NCI-H1092 treated with DMSO at 0.1 percent for 48 hours (cell line): ENCODE measurements at places on chromosomes 13 and 19.

GRCh38 chr13:95201814-95202651 is 99.2 kb downstream of the ABCC4 start:
- DNase-seq, result no peak

GRCh38 chr19:9043524-9043923 is 33.3 kb upstream of the MUC16 start:
- DNase-seq, result no peak

DNA sequence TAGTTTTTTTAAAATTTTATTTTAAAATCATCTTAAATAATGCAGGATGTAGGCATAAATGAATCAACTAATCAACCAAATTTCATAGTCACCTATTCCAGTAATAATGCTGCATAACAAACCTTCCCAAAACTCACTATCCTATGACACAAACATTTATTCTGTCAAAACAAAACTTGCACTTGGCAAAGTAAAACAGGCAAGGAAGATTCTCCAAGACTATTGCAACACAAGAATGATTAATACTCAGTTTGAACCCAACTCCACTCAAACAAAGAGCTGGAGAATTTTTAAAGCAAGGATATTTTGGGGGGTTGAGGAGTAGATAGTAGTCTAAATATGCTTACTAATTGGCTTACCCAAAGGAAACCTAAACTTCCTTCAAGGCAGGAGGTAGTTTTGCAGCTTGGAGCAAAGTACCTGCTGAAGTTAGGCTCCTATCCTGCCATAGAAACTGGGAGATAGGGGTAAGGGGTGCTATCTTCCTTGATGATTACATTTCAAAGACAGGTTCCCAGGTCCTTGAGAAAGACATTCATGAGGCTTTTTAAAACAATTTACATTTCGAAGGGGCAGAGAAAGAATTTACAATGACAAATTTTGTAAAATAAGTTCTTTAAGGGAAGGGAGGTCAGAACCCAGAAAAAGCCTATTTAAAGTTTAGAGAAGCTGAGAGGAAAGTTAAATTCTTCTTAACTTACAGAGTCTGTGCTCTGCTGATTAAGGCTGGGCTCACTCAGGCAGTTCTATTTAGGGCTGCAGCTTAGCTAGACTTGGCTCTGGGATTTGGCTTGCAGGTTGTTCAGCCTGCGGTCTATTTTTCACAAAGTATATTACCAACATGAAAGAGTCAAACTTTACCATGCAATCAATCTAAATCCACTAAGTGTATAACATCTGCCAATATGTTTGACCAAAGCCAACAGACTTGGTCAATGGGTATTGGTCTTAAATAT is 549.0 kb downstream of the KCTD12 start:
- no peak for DNase-seq

DNA sequence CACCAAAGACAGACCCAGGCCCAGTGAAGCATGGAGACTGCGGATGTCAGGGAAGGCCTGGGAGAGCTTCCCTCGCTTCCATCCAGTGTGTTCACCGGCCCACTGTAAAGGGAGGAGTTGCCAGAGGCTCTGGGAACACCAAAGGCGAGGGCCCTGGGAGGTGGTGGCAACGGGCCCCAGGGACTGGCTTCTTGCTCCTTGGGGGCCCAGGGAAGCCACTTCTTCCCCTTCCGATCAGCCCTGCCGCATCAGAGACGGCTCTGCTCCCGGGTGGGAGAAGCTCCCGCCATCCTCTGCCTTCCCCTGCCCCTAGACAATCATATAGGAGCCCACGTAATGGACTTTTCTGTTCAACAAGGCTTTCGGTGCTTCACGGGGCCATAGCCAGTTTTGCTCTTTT is 83.4 kb upstream of the GPR183 start:
- DNase-seq, result no peak

DNA sequence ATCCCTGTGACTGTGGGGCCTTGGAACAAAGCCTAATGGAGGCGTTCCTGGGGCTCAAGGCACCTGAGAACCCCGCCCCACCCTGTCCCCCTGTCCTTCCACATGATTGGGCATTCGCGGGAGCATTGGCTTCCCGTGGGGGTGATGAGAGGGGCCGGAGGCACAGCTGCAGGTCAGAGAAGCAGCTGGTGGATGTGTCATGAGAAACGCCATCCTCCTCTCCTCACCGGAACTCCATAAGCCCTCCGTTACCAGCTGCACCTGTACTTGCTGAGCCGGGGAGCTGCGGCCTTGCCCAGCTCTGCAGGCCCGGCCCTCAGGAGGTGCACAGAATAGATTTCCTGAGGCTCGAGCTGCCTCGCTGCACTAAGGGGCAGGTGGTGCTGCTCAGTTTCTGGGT is 42.0 kb downstream of the CAPN12 start:
- no peak for DNase-seq

DNA sequence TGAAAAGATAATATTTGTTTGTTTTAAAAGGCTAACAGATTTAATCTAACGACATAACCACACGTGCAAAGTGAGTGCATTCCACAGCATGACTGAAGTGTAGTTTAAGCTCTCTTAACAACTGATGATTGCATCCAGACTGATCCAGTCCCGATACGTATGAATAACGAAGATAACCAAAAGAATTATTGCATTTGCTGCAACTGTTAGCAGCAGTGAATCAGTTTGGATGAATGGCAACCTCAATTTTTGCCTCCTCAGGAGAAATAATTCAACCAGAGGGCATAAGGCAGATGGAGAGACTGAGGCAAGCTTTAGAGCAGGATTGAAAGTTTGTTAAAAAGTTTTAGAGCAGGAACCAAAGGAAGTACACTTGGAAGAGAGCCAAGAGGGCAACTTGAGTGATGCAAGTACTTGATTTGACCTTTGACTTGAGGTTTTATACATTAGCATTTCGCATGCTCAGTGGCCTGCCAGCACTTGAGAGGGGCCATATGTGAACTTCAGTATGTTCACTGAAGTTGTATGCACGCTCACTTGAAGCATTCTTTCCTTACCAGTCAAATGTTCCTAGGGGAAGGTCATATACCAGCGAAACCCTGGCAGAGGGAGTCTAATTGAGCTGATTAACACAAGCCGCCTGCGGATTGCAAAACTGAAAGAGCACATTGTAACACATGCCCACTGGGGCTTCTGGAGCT is 835.0 kb upstream of the PCDH20 start:
- no peak for DNase-seq

DNA sequence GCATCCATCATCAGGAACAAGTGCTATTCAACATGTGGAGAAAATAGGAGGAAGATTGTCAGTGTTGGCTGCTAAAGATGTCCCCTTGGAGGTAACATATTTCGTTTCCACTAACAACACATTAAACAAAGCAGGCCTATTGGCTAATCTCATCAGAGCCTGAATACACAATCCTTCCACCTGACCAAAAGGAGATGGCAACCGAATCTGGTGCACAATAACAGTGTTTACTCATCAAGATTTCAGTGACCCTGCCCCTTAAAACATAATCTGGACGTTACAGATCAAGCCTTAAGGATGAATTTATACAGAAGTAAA is 582.5 kb downstream of the EFNB2 start:
- no peak for DNase-seq

- no peak for DNase-seq
Measured at GRCh38 chr19:13436352-13436751, 69.9 kb downstream of the CACNA1A start.

DNA sequence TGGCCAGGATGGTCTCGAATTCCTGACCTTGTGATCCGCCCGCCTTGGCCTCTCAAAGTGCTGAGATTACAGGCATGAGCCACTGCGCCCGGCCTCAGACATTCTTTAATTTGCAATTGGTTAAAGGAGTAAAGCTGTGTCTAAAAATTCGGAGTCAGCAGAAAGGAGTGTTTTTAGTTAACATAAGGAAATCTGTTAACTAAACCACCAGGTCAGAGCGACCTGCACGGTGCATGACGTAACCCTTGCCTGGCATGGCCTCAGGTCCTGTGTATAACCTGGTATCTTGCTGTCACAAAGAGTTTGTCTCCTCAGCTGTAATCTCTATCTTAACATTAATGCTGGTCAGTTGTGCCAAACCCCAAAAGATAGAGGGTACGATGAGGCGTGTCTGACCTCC is 9.5 kb upstream of the KLK12 start:
- DNase-seq, result no peak

DNA sequence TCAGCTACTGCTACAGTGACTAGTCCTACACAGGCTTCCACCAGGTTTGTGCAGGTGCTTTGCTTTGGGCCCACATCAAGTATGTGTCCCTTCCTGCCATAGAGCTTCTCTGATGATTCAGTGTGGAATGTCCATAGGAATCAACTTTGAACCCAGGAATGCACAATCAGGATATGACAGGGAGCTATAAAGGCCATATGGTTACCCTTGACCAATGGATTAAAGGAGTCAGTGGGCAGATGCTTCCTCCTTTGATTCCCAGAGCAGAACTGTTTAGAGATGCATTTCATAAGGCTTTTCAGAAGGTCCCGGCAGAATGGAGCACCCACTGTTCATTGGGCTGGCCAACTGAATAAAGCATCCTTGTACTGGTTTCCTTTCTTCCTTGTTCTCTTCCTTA is 145.2 kb upstream of the WASF3 start:
- no peak for DNase-seq

DNA sequence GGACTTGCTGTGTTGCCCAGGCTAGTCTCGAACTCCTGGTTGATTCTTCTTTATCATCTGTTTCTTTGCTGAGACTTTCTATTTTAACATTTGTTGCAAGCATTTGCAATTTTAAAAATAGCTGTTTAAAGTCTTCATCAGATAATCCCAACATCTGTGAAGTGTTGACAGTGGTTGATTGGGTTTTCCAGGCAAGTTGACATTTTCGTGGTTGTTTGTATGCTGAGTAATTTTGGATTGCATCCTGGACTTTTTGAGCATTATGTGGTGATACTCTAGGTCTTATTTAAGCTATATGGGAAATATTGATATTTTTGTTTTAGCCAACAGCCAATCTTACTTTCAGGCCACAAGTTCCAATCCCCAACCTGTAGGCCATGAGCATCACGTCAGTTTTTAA is 25.1 kb downstream of the AP1M1 start:
- no peak for DNase-seq

GRCh38 chr13:100657881-100658315 is 16.7 kb downstream of the TMTC4 start:
- DNase-seq, result no peak

- DNase-seq, result no peak
Measured at GRCh38 chr19:28010656-28011055, 1202.3 kb downstream of the UQCRFS1 start.

- DNase-seq, result peak; percentile 65
Measured at GRCh38 chr19:1040476-1041271, 767 bp downstream of the ABCA7 start.

- DNase-seq, result no peak
Measured at GRCh38 chr19:20325151-20325550, 158.1 kb downstream of the ZNF486 start.

DNA sequence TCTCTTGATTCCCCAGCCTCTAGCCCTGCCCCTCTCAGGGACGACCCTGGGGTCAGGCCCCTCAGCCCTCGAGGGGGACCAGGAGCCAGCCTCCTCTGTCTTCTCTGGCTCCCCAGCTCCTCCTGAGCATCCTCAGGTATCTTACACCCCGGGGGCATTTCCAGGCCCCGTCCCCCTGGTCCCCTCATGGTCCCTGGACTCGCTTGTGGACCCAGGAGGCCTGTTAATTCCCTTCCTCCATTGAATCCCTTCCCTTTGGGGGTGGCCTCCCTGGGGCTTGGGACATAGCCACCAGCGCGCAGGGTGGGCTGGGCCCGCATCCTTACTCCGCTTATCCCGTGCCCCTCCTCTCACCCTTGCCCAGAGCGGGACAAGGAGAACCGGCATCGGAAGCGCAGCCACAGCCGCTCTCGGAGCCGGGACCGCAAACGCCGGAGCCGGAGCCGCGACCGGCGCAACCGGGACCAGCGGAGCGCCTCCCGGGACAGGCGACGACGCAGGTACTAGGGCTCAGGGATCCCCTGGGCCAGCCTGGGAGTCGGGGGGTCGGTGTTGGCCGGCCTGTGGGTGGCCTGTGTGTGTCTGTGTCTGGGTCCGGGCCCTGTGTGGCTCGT is 4.1 kb downstream of the U2AF2 start:
- DNase-seq, result no peak

- DNase-seq, result no peak
Measured at GRCh38 chr13:104984296-104984818, 1551.1 kb downstream of the EFNB2 start.

GRCh38 chr19:13207846-13208671 is 57.8 kb downstream of the IER2 start:
- no peak for DNase-seq

DNA sequence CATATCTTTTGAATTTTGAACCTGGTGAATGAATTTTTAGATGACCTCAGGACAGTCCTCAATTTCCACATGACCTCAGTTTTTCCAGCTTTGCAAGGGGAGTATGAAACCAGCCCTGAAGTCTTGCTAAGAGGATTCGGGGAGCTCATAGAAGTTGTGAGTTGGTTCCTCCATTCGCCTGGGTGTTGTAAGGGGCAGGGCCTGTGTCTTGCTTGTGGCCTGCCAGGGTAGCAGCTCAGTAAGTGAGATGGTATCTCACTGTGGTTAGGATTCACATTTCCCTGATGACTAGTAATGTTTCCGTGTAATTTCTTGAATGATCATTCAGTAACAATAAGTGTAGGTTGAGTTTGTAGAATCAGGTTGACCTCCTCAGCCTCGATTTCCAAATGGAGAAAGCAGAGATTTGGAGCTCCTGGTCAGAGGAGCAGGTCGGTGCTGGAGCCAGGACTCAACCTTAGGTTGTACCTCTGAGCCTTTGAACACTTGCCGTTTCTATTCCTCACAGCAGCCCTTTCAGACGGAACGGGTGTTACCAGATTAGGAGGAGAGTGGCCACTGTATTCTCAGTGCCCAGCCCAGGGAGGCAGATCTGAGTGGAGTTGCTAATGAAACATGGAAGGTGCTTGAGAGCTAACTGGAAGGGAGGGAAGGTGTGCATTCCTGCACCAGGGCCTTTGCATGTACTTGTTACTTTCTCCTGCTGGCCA is 14.6 kb downstream of the NACC1 start:
- DNase-seq, result no peak

DNA sequence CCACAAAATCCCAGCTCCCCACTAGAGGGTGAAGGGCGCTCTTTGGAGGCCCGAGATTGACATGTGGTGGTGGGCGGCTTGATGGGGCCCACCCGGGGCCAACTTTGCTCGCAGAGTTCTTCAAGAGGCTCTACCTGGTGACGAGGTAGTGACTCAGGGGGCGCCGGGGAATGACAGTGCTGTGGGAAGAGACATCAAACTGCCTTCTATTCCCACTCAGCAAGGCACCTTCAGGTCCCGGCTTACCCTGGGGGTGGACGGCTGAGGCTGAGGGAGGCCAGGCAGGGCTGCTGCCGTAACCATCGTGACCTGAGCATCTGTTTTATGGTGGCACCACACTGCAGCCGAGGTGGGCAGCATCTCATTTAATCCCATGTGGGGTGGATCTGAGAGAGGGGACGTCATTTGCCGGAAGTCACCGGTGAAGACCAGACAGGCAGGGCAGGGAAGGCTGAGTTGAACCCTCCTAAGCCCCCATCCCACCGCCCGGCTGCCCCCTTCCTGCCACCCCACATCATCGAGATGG is 1.6 kb downstream of the LINGO3 start:
- DNase-seq, result no peak

- no peak for DNase-seq
Measured at GRCh38 chr13:28429685-28430290, 65.1 kb downstream of the FLT1 start.

- no peak for DNase-seq
Measured at GRCh38 chr19:8473648-8474476, 28.6 kb downstream of the PRAM1 start.
